Stimulated activated CD8-positive, alpha-beta memory T cell treated with anti-CD3 and anti-CD28 coated beads, Interleukin-7, amount 100 ng/mL, for 1 hour (primary cell): ENCODE measurements at places on chromosomes 1 and 21.

GRCh38 chr1:7831458-7831857 is 21.4 kb downstream of the UTS2 start:
- no peak for DNase-seq

- no peak for DNase-seq
These were observed 16.9 kb downstream of the ATG4C start for GRCh38 chr1:62800825-62801306.

DNA sequence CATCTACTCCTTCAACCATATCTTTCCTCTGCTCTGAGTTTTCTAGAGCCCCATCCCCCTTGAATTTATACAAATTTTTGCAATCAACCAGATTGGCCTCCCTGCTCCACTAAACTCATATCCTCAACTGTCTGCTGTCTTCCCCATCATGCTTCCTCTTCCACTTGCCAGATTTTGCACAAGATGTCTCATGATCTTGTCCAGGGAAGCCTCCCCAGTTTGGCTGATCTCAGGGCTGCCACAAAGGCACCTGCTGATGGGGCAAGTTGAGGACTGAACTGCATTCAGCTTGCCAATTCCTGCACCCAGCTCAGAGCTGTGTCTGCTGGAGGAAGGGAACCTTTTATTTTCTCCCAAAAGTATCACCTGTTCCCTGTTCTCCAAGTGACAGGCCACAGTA is 3.9 kb upstream of the KCNJ9 start:
- DNase-seq = no peak

DNA sequence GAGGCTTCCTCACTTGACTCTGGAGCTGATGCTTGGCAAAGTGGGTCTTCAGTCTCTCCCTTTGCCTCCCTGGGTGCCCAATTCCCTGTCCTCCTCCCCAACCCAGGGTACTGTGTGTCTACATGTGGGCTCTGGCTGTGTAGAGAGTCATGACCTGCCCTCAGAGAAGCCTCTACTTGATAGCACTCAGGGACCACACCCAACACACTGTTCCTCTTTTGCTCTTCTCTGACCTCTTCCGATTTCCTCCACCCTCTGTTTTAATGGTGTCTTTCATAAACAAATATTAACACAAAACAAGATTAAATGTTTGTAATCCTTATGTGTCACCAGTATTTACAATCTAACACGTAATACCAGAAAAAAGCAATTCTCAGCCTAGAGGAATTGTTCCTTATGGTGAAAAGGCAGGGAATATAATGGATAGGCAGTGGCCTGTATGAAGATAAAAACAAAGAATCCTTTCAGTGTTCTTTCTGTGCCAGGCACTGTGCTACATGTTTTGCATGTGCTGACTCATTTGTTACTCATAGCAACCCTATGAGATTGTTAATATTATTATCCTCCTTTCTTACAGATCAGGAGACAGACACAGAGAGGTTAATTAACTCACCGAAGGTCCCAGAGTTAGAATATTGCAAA is 58.2 kb downstream of the HSD3B1 start:
- DNase-seq = no peak

DNA sequence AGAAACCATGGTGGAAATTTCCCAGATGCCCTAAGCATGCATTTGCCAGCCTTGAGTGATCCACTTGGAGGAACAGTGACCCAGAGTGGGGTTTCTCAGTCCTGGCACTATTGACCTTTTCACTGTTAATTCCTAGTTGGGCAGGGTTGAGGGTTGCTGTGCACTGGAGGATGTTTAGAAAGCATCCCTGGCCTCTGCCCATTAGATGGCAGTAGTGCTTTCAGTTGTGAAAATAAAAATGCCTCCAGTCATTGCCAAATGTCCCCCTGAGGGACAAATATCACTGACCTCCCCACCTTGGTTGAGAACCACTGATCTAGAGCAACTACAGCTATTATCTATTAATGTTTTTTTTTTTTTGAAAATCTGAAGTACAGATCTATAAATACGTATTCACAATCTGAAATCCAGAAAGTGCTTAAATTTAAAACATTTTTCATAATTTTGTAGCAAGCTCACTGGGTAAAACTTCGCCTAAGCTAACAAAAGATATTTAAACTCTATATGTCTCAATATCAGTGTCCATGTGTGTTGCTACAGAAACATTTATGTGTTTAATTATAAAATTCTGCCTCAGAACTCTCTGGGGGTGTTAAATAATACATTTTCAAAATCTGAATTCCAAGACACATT is 27.3 kb downstream of the F3 start:
- DNase-seq = no peak

GRCh38 chr1:205582471-205583291 is 49.1 kb downstream of the ELK4 start:
- DNase-seq = no peak

- DNase-seq = no peak
These were observed 8.1 kb downstream of the COL8A2 start for GRCh38 chr1:36116901-36117300.

DNA sequence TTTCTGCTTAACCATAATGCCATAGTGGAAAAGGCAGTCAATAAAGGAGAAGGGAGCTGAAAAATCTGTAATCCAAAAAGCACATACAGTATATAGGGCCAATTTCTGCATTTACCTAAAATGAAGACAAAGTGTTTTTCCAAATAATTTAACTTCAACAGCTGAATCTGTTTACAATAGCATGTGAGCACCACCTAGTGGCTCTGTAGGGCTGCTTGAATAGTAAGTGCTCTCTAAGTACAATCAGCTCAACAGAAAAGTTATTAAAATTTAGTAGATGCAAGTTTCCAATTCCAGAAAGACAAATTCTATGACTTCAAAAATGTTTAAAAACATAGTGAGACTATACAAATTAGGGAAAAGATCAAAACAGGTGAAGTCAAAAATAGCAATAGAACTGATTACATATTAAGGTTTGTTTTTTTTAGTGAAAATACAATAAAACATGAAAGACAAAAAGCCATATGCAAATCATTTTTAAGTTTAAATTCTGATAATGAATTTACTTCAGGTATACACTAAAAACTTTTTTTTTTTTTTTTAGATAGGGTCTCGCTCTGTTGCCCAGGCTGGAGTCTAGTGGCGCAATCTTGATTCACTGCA is 220.0 kb downstream of the SETD4 start:
- no peak for DNase-seq

GRCh38 chr1:115062542-115063004 is 26.7 kb downstream of the TSPAN2 start:
- DNase-seq = peak; percentile 83

DNA sequence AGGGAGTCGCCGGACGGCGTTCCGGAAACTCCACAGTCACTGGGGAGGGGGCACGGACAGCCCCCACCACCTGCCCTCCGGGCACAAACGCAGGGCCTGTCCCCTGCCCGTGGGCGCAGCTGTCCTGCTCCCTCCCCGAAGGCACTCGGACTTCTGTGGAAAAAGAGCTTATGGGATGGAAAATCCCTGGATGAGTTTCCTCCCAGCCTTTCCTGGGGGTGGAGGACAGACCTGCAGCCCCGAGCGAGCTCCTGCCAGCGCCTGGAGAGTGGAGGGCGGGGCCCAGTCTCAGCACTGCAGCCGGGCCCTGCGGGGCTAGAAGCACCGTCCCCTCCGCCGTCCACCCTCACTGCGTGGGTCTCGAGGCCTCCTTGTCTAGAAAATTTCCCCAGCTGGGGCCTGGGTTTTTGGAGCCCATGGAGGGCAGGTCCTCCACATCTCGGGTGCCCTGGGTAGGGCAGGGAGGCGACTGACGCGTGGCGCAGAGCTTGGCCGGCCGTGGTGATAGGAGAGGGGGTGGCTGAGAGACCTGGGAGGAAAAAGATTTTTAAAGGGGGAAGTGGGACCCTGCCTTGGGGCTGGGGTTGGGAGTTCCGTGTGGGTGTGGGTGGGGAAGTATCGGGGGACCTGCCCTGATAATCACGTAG is 6.4 kb upstream of the COL6A1 start:
- DNase-seq = no peak

- DNase-seq = no peak
These were observed 76.8 kb downstream of the MAP3K7CL start for GRCh38 chr21:29207201-29207600.

DNA sequence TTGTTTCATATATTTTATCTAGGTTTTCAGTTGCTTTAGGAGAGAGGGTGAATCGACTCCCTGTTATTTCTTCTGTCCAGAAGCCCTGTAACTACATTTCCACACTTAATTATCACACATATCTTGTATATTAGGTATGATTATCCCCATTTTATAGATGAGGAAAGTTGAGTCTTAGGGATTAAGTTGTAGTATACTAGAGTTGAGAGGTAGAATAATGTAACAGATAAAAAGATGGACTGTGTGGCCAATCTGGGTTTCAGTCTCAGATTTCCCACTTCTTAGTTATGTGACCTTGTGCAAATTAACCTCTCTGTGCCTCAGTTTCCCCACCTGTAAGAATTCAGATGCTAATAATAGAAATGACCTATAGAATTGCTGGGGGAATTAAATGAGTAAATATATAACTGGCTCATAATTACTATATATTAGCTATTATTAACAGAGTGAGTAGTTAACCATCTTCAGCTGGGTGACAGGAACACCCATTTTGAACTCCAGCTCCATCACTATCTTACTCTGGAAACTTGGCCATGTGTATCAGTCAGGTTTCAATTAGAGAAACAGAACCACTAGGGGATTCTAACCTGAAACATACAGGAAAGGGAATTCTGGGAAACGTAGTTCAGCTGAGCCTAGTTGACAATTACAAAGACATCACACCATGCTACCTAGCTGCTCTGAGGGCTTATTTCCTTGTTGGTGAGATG is 20.4 kb upstream of the FOXO6 start:
- DNase-seq = no peak

DNA sequence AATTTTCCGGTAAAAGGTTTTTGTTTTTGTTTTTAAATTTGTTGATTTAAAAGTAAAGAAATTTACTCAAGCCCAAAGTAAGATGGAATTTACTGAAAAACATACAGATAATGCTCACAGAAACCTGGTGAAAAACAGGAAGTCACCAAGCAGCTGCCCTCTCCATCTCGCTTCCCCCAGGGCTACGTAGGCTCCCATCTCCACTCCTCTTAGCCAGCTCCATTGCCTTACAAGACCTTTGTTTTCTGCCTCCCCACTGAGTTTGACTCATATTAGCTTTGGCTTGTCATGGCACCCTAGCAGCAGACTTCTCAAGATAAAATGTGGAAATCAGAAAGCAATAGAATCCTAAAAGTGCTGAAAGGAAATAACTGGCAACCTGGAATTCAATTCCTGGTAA is 57.9 kb downstream of the PHTF1 start:
- no peak for DNase-seq

DNA sequence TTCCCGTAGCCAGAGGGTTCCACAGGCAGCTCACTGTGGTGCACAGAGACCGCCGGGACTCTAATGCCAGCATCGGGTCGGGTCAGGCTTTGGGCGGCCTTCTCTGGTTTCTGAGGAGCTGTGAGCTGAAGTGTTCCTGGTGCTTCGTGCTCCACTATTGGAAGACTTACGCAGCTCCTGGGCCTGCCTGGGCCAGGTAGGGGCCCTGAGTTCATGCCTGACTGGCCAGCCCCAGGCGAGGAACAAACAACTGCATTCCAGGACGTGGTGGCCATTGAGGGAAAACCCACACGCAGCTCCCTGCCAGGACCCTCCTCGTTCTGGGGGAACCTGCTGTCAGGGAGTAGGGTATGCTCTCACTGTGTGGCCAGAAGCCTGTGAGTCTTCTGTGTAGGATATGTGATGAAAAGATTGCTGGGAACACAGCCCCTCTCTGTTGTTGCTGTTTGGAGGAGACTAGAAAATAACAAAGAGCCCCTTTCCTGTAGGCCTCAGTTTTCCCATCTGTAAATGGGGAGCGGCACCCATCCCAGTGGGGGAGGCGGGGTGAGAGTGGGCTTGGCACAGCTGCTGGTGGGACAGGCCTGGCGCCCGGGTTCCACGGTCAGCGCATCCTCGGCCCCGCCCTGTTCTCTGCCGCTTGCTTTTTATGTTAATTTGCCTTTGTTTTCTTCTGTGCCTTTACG is 8.4 kb downstream of the RER1 start:
- no peak for DNase-seq

GRCh38 chr1:23619299-23620188 is 60.2 kb upstream of the ID3 start:
- peak; percentile 64 for DNase-seq

- DNase-seq = no peak
These were observed 2.6 kb downstream of the KCNAB2 start for GRCh38 chr1:6048179-6048867.

DNA sequence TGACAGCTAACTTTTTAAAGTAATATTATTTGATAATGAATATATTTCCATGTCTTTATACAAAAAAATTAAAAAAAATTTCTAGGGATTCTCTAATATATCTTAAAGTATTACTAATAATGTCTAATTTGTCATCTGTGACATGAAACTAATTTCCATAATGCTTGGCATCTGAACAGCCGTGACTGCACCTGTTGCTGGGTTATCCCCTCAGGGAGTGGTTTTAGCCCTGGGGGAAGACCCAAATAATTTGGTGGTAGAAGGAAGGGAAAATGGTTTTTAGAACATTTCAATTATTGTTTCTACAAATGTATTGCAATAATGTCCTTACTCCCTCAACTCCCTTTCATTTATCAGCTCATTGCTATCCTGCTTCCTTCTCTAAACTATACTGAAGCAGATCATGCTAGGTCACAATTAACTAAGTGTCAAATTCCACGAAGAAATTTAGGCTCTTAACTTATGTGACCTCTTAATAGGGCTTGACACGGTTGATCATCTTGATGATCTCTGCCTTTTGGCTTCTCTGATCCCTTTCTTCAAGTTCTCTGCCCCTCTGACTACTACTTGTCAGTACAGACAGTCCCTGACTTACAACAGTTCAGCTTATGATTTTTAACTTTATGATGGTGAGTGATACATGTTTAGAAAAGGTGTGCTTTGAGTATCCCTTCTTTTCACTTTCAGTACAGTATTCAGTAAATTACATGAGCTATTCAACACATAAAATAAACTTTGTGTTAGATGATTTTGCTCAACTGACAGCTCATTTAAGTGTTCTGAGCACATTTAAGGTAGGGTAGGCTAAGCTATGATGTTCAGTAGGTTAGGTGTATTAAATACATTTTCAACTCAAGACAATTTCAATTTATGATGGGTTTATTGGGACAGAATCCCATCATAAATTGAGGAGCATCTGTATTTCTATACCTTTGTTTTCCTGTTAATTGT is 26.4 kb upstream of the DPH5 start:
- DNase-seq = no peak

DNA sequence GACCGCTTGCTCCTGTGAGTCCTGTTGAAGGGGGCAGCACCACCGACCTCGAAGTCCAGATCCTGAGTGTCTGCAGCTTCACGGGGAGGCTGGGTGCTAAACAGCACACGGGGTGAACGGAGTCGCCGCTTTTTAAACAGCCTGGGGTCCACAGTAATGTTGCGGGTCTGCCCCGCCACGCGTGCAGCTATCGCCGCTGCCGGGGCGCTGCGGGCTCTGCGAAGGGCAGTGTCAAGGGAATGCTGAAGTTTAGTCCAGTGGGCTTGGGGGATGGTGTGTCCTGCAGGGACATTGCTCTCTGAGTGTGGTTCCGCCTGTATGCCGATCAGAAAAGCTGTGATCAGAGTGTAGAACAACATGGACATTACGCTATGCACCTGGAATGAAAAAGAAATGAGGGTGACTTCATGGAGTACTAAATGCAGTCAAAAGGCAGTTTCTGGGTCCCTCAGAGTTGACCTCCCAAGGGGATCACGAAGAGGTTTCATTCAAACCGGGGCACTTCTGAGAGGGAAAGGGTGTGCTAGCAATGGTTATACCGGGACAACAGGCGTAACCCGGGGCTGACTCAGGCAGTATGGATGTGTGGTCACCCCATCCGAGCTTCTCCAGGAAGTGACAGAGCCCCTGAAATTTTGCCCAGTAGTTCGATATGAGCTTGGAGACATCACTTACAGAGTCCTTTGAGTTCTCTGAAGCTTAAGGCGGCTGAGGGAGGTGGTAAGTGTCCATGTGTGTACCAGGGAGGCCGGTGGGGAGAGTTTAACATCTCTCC is 51.4 kb downstream of the NGF start:
- no peak for DNase-seq
